ENCODE measurements at places on chromosomes 1 and 21. TPM values are rescaled to one million over a fixed set of nuclear protein-coding genes. Genes with fewer than 3 reads are reported as not detected.

The TUFT1 gene
- total RNA-seq: 135 TPM

The AVPR1B gene
- not detected for total RNA-seq

The SLFNL1 gene
- 0.21 TPM for total RNA-seq

The ABCD3 gene
- total RNA-seq: 50.7 TPM

The TACSTD2 gene
- 178 TPM for total RNA-seq

The SLC44A3 gene
- 2.7 TPM for total RNA-seq

The SH2D1B gene
- 0.07 TPM for total RNA-seq

The ATP1A4 gene
- total RNA-seq: not detected

The TSPEAR gene
- total RNA-seq: not detected

The TPR gene
- 71.1 TPM for total RNA-seq

The SUMO3 gene
- 116 TPM for total RNA-seq

All from nasal cavity respiratory epithelium epithelial cell of viscerocranial mucosa (primary cell).